ENCODE measurements at places on chromosomes 6 and 20.

GRCh38 chr6:105677671-105678475 lies 275.0 kb upstream of the PREP start:
- no peak for DNase-seq

DNA sequence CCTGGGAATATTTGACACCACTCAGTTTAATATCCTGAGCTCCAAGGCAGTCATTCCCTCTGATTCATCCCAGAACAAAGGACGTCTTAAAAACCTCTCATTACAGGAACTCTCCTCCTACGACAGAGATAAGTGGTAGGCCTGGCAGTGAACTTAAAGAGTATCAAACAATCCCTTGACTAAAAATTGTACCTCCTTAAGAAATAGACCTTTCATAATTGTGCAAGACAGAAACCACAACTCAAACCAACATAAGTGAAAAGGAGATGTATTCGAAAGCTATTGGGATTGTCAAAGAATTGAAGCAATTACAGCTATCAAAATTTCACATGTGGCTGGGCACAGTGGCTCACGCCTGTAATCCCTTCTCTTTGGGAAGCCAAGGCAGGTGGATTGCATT lies 19.1 kb upstream of the BNIP5 start:
- DNase-seq, result no peak

GRCh38 chr20:34100576-34100975 lies 11.5 kb downstream of the EIF2S2 start:
- no peak for DNase-seq

- DNase-seq, result no peak
These were observed 32.8 kb downstream of the ADNP start for GRCh38 chr20:50898475-50898874.

DNA sequence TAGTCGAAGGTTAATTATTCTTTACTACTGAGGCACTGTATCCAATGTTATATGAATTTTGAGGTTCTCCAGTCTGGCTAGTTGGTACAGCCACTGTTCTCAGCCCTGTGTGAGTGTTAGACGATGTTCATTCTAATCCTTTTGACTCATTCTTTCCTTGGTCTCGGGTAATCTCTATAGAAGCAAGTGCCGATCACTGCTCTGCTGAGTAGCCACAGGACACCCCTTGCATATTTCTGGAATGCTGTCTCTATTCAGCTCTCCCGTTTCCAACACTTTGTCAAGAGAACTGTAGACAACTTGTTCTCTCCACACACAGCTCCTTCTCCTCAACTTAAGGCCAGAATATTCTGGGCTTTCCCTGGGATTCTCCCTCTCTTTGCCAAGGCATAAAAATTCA lies 42.4 kb upstream of the PLCB1 start:
- DNase-seq, result no peak
